ENCODE measurements at places on chromosomes 2 and 18.

DNA sequence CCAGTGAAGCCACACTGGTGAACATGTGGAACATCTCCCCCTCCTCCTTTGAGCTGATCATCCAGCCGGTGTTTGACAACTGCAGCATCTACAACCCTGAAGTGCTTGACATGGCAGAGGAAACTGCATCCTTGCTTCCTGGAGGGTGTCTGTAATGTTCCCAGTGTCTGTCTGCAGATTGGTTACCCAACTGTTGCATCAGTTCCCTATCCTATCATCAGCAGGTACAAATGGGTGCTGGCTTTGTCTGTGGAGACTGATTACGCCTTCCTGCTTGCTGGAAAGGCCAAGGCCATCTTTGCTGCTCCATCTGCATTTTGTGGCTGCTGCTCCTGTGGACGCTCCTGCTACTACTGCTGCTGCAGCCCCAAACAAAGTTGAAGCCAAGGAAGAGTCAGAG, 83.5 kb downstream of the SKA1 start:
- DNase-seq: no peak

GRCh38 chr2:160352500-160352899, 141.1 kb downstream of the RBMS1 start:
- DNase-seq: no peak

- DNase-seq: no peak
Observed at GRCh38 chr2:28185153-28185552, 207.5 kb upstream of the FOSL2 start.

DNA sequence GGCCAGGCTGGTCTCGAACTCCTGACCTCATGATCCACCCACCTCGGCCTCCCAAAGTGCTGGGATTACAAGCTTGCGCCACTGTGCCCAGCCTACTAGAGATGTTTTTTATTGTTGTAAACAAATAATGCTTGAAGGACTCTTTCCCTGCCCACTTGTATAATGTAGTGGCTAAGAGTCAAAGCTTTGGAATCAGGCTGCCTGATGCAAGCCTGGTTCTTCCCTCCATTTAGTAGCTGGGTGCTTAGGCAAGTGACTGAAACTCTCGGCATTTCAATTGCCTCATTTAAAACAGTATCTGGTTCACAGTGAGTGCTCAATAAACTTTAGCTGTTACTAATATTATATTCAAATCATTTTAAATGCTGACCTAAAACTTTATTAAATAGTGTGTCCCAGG, 264.0 kb upstream of the FBXO11 start:
- DNase-seq: no peak

DNA sequence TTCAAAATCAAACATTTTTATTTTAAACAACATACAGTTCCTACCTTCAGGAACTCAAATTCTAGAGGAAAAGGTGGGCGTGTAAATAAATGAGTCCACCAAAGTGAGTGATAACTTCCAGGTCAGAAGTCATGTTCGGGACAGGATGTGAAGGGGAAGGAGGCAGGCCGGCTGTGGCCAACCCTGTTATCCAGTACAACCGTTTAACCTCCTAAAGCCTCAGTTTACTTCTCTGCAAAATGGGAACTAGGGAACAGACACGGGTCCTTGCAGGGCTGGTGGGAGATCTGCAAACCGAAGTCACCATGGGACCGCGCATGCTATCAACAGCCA, 373 bp downstream of the EIPR1 start:
- no peak for DNase-seq

DNA sequence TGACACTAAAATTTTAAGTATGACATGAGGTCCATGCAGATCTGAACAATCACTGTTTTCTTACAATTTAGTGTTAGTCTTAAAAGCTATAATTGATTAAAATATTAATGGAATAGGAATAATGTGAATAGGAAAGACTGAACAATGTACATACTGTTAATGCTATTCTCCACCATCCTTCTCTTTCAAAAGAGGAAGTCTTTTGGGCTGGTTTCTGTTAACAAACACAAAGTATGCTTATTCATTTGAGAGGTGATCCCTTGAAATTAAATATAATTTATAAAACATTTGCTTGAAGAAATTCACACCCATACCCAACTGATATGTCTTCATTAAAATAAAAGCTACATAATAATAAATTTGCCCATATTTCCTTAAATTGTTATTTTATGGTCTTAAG, 2.3 kb downstream of the STPG4 start:
- DNase-seq: no peak

DNA sequence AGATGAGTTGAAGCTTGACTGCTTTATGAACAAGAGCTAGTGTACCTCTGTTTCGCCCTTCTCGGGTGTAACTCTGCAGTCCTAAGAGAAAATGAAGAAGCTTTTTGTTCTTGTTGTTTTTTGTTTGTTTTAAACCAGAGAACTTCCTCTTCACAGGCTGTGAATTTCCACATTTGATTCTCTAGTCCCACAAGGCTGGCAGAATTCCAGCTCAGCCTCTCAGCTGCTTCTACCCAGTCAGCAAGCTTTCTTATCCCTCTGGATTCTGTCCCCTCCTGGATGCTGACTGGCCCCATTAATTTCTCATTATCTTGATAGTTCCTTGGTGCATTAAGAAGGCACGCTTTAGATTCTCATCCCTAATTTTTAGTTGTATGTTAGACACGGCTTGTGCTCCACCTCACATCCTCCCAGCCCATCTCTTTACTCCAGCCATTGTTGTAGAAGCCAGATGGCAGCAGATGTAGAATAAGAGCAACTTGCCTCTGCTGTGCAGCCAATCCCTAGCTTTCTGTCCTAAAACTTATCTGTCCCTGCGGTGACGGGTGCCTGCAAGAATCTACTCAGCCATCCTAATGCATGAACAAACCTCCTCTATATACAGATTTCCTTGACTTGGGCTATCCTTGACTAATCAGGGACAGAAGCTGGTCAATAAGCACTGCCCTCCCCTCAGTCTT, 12.3 kb upstream of the RESP18 start:
- no peak for DNase-seq

DNA sequence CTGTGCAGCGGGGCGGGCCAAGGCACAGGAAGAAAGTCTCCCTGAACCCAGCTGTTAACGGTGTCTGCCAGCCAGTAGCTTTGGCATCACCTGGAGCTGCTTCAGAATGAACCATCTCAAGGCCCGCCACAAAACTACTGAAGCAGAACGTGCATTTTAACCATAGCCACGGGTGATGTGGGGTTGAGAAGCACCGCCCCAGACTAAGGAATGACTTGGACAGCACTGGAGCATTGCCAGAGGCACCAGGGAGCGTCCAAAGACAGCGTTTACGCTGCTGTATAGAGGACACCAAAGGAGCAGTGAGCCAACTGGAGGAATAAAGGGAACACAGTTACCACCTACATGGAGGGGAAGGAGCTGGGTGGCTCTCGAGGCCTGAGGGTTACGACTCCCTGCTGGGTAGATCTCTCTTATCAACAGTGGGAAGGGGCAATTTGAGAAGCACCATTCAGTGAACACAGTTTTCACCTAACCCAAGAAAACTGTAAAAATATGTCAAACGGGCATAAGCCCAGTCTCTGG, 28.4 kb upstream of the LONRF2 start:
- DNase-seq: no peak

DNA sequence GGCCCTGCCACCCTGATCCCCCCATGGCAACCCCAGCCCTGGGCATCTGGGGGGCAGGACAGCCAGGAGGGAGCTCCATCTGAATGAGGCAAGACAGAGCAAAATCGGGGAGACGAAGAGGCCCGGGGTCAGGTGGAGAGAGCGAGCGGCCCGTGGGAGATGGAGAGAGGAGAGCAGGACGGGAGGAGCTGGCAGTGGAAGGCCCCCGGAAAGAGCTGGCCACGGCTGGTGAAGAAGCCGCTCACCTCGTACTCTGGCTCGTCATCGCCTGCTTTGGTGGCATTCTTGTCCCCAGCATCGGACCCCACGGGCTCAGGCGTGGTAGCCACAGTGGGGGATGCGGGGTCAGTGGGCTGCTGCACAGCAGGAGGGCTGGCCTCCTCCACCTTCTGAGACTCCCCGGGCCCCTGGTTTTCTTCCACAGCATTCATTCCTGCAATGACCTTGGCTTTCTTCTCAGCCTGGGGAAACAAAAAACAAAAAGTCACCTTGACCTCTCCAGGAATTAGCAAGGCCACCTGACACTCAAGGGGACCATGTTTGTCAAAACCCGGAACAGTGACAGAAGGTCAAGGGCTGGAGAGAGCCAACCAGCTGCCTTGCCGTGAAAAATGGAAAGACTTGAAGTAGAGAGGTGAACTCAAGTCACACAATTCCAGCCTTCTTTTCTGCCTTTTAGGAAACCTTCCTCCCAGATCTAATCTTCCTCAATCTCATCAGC, 79.6 kb upstream of the POMC start:
- DNase-seq: no peak

DNA sequence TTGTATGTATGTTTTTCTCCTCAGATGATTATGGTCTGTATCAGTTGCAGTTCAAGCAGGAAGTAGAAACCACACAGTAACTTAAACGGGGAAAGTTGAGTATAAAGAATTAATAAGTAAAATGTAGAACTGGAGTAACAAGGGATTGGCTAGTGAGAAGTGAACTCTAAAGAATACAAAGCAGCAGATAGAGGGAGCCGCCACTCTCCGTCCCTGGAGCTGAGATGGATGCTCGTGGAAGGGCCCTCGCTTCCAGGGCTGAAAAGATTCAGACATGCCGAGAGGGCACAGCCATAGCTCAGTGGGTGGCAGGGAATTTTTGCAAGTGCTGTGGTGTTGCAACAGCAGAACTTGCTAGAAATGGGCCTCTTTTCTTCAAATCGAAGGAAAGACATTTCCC, 155.8 kb downstream of the COL6A3 start:
- DNase-seq: no peak

- no peak for DNase-seq
Observed at GRCh38 chr18:21112543-21113105, 1.0 kb upstream of the ROCK1 start.

GRCh38 chr2:132726155-132726554, 56.1 kb upstream of the LYPD1 start:
- no peak for DNase-seq

- no peak for DNase-seq
Observed at GRCh38 chr2:160372585-160372984, 121.0 kb downstream of the RBMS1 start.

DNA sequence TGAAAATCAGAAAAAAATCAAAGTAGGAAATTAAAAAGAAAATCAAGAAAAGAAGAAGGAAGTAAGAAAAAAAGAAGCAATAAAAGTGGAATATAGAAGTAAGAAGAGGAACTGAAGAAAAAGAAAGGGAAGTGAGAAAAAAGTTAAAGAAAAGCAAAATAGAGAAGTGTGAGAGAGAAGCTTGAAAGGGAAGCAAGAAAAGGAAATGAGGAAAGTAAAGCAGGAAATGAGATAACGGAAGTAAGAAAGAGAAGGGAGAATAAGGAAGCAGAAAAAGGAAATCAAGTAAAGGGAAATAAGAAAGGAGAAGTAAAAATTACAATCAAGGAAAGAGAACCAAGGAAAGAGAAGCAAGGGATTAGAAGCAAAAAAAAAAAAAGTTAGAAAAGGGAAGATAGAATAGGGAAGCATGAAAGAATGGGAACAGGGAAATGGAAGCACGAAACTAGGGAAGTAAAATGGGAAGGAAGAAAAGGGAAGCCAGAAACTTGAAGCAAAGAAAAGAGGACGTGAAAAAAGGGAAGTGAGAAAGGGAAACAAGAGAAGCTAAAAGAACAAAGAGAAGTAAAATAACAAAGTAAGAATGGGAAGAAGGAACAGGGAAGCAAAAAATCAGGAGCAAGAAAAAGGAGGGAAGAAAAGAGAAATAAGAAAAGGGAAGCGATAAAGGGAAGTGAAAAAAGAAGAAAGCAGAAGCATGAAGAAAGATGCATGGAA, 243.3 kb upstream of the NCKAP5 start:
- no peak for DNase-seq

DNA sequence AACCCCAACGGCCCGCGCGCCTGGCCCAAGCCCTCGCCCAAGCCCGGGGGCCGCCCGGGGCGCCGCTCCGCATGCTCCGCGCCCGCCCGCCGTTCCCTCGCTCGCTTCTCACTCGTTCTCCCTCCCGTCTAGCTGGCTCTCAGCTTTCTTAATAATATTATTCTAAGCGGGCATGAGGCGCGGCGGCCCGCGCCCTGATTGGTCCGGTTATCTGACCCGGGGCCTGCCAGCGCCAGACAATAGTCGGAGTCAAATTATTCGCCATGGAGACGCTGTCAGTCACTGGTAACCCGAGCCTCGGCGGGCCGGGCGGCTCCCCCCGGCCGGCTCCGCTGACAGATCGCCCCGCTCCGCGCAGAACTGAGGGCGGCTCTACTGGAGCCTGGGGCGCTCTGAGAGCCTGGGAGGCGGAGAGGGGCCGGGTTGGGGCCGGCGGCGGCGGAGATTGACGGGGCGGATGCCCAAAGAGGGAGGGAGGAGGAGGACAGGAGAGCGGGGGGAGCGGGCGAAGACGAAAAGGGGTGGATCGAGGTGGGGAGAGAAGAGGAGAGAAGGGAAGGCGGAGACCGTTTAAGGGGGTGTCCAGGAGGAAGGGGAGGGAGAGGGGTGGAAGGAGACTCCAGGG, at the start of gene SIX2:
TSS of gene SIX2 (minus strand) at position 150 of the 625 bp plus-strand sequence. CDS start 342 bp downstream, outside the sequence.
- DNase-seq: no peak

DNA sequence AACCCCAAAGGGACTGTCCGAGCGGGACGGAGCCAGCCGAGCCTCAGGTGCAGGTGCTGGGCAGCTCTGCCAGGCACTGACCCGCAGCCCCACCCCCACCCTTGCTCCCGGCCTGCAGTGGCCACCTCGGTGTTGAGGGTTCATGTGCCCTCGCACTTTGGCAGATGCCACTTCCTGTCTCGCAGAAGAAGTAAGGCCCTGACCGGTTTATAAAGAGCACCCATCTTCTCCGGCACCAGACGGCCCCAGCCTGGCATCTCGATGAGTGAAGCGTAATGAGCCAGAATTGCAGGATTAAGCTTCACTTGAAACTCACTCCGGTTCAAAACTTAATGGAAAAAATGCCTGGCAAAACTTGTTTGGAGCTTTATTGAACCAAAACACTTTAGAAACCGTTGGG, 10.9 kb upstream of the NFATC1 start:
- no peak for DNase-seq

DNA sequence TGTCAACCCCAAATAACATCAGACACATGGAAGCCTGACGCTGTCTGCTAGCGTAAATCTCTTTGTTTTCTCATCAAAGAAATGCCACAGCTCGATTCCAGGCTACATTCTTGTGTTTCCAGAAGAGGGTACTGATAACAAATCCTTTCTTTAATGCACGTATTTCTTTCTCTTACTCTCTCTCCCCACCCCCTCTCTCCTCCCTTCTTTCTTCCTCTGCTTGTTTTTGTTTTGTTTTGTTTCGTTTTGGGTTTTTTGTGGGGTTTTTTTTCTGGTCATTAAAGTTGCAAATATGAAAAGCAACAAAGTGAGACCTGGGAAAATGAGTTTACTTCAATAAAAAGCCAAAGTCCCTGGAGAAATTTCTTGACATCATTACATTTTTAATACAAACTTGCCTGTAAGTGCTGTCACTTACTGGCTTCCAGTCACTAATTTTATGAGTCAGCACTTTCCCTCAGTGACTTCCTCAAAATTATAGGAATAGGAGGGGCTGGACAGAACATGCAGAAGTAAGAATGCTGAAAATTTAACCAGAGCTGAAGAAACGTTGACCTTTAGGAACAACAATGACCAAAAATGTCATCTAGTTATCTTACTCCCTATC, 106.7 kb upstream of the NABP1 start:
- no peak for DNase-seq

Measured in cortex of kidney (tissue), 1 donor.